ENCODE measurements at places on chromosomes 5 and 9.

- H3K27ac ChIP-seq = no peak overlapping the region
- DNase-seq = no peak
- H3K27me3 ChIP-seq = peaks cover 3% of the 10 kb centered on the region
- H3K4me1 ChIP-seq = no peaks in the 10 kb centered on the region
- no peaks in the 10 kb centered on the region for H3K36me3 ChIP-seq
Measured at GRCh38 chr5:1038417-1039209, 30.0 kb downstream of the NKD2 start.

- peaks cover 8% of the 10 kb centered on the region for H3K36me3 ChIP-seq
- H3K4me3 ChIP-seq = no peak overlapping the region
Measured at GRCh38 chr9:114811966-114812636, 6.3 kb upstream of the TNFSF15 start.

DNA sequence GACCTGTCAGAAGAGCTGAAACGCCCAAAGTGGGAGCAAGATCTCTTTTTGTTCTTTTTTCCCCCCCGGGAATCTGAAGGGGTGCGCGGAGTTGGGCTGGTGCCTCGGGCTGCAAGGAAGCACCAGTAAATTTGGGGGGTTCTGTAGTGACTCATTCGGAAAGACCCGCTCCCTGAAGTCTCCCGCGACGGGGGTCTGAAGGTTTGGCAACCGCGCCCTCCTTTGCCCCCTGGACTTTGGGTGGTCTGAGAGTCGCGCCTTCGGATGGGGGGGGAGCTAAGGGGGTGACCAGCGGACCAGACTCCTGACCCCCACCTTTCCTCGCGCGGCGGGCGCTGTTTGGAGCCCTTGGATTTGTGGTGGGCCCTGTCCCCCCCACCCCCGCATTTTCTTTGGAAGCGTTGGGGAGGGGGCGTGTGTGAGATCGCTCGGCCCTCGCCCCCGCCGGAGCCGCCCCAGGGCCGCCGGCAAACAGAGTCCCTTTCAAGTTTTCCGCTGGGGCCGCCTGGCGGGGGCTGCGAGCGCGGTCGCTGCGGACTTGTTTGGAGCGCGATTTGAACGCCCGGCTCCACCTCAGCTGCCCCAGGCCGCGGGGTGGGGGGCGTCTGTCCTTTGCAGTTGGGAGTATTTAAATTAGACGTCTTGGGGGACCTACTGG, 2.0 kb downstream of the CXXC5 start:
- peak overlapping the region; percentile 34 for H3K27ac ChIP-seq
- peak overlapping the region; percentile 29 for H3K4me3 ChIP-seq
- H3K36me3 ChIP-seq = no peaks in the 10 kb centered on the region
- peak; percentile 45 for DNase-seq

DNA sequence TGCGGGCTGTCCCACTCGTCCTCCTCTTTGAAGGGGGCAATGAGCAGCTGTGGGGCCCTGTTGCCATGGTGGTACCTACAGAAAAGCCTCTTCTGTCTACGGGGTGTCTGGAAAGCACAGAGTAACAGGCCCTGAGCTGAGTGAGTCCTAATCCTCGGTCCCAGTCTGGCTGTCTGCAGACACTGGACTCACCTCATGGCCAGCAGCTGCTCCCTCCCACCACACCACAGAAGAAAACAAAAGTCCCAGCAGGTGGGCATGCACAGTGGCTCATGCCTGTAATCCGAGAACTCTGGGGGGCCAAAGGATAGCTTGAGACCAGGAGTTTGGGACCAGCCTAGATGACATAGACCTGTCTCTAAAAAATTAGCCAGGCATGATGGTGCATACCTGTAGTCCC, 19.9 kb downstream of the P4HA2 start:
- no peak overlapping the region for H3K4me3 ChIP-seq
- no peaks in the 10 kb centered on the region for H3K36me3 ChIP-seq
- H3K27me3 ChIP-seq = peaks cover 39% of the 10 kb centered on the region
- no peak overlapping the region for H3K27ac ChIP-seq

GRCh38 chr5:119743927-119744326, 114.6 kb downstream of the FAM170A start:
- no peaks in the 10 kb centered on the region for H3K4me1 ChIP-seq
- peak; percentile 21 for DNase-seq
- no peak overlapping the region for H3K27ac ChIP-seq

DNA sequence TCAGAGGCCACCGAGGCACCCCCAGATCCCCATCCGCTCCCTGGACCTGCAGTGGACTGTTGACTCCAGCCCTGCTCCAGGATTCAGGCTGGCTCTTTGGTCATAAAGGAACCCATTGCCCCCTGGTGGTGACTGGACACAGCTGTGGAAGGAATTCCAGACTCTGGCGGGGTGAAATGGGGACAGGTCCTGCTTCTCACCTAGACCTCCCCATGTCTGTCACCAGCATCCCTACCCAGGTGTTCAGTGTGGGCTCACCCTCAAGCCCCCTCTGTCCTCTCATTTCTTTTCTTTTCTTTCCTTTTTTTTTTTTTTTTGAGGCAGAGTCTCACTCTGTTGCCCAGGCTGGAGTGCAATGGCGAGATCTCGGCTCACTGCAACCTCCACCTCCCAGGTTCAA, 25.5 kb upstream of the STXBP1 start:
- peaks cover 35% of the 10 kb centered on the region for H3K27me3 ChIP-seq
- peaks cover 20% of the 10 kb centered on the region for H3K4me1 ChIP-seq
- no peak overlapping the region for H3K4me3 ChIP-seq
- H3K27ac ChIP-seq = no peak overlapping the region

GRCh38 chr5:58459146-58460001, 512 bp downstream of the PLK2 start:
- peaks cover 4% of the 10 kb centered on the region for H3K36me3 ChIP-seq
- peaks cover 21% of the 10 kb centered on the region for H3K27me3 ChIP-seq
- DNase-seq = peak; percentile 47
- H3K4me1 ChIP-seq = peaks cover 27% of the 10 kb centered on the region

GRCh38 chr9:116992865-116993264, 305.8 kb downstream of the TRIM32 start:
- H3K27ac ChIP-seq = no peak overlapping the region
- DNase-seq = no peak
- no peaks in the 10 kb centered on the region for H3K36me3 ChIP-seq
- no peaks in the 10 kb centered on the region for H3K4me1 ChIP-seq
- no peak overlapping the region for H3K4me3 ChIP-seq

DNA sequence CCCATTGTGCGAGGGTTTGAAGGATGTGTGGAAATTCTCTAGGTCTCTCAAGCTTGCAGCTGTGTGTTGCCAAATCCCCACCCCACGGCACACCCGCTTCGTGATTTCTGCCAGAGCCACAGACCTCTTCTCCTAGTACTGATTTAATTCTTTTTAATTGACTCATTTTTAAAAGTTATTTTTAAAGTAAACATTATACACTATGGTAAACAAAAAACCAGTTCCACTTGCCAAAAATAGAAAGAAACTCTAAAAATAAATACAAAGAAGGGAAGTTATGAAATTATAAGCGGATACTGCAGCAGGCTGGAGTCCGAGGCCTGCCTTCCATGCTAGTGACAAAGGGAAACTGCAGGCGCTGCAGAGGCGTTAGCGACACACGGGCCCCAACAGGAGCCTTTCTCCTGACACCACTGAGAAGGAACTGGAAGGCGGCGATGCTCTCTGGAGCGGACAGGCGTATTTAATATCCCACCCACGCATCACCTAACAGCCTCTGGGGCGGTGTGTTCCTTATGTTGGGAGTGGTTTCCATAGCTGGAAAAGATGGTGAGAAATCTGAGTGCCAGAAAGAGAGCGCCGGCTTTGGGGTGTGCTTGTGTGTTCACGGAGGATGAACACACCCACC, 122.5 kb downstream of the COL23A1 start:
- H3K36me3 ChIP-seq = no peaks in the 10 kb centered on the region
- H3K27me3 ChIP-seq = no peaks in the 10 kb centered on the region
- DNase-seq = no peak
- H3K4me3 ChIP-seq = no peak overlapping the region
- H3K4me1 ChIP-seq = no peaks in the 10 kb centered on the region

- peaks cover 45% of the 10 kb centered on the region for H3K27me3 ChIP-seq
- H3K27ac ChIP-seq = no peak overlapping the region
- DNase-seq = no peak
- peaks cover 16% of the 10 kb centered on the region for H3K4me1 ChIP-seq
Measured at GRCh38 chr9:134190232-134191121, 26.1 kb upstream of the RNU6ATAC start.

GRCh38 chr5:110087829-110088228, 398.1 kb downstream of the MAN2A1 start:
- no peak for DNase-seq
- no peaks in the 10 kb centered on the region for H3K27me3 ChIP-seq
- H3K4me3 ChIP-seq = no peak overlapping the region

- no peak for DNase-seq
- H3K4me1 ChIP-seq = no peaks in the 10 kb centered on the region
- no peaks in the 10 kb centered on the region for H3K36me3 ChIP-seq
- H3K27ac ChIP-seq = no peak overlapping the region
- no peak overlapping the region for H3K4me3 ChIP-seq
Measured at GRCh38 chr5:164203581-164204225, 698.3 kb downstream of the MAT2B start.

- H3K27ac ChIP-seq = no peak overlapping the region
- no peak for DNase-seq
- no peak overlapping the region for H3K4me3 ChIP-seq
- H3K4me1 ChIP-seq = no peaks in the 10 kb centered on the region
Measured at GRCh38 chr5:54362992-54363625, 52.7 kb upstream of the ARL15 start.

- no peaks in the 10 kb centered on the region for H3K27me3 ChIP-seq
- H3K36me3 ChIP-seq = no peaks in the 10 kb centered on the region
- DNase-seq = no peak
- H3K27ac ChIP-seq = no peak overlapping the region
Measured at GRCh38 chr5:33507426-33507825, 66.7 kb downstream of the TARS1 start.

DNA sequence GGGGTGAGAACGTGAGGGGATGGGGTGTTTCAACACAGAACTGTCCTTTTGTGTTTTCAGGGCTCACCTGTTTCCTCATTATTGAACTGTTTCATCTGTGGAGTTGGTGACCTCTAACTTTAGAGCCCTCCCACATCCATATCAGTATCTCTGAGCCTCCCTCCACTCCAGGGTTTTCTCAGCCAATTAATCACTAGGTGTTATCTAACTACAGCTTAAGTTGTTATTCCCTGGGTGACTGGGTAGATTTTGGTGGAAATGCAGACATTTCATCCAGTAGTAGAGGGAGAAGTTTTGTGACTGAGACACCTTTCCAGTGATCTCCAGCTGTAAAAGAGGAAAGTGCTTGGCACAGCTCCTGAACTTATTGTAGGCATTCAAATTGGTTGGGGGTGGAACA, 23.7 kb downstream of the PPP3R2 start:
- H3K4me1 ChIP-seq = peaks cover 73% of the 10 kb centered on the region
- H3K4me3 ChIP-seq = no peak overlapping the region
- no peaks in the 10 kb centered on the region for H3K27me3 ChIP-seq
- H3K36me3 ChIP-seq = peaks cover 18% of the 10 kb centered on the region
